Foreskin fibroblast (primary cell): ENCODE measurements at places on chromosomes 5 and 9.

DNA sequence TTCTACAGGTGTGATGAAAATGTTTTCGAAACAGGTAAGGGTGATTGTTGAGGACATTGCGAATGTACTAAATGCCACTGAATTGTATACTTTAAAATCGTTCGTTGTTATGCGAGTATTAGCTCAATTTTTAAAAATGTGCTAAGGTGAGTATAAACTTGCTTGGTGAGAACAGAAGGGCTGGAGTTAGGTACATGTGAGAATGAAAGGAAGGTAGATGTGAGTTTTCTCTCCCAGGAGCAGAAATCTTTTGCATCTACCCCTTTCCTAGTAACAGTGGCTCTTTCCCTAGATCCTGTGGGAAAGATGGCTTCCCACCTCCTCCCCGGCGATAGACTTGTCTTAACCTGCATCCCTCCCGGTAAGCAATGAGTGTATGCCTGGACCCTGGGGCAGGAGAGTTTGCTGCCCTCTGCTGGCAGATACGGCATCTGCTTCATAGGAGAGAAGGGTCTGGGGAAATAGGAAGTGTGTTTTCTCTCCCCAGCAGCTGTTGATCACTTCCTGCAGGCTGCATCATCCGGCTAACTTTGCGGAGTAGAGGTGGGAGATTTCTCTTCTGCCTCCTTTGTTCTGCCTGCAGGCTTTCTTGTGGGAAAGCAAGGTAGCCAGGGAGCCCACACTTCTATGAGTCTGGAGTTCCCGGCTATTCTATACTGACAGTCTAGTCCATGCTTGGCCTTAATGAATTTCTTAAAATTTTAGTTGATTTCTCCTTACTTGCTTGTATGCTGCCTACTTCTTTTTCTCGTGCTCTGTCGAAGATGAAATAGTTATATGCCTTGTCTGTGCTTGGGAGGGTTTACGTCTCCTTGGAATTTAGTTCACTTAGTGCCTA, 373.3 kb upstream of the SEMA6A start:
- DNase-seq: no peak

GRCh38 chr5:139597134-139597533, 36.0 kb downstream of the UBE2D2 start:
- DNase-seq: no peak

DNA sequence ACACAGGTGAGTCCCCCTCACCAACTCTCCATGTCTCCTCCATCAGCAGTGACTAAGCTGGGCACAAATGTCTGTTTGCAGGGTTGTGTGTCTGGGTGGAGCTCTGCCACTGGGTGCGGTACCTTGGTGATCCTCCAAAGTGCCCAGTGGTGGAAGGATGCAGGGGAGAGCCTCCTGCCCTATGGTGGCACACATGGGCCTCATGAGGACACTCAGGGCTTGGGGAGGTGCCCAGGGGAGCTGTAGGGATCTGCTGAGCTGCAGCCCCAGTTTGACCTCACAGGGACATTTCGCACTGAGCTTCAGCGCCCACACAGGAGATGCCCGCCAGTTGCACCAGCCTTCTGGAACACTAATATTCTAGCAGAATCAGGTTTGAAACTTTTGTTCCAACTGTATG, 29.5 kb downstream of the S1PR3 start:
- no peak for DNase-seq

GRCh38 chr5:56415356-56415765, 182.2 kb upstream of the ANKRD55 start:
- DNase-seq: peak; percentile 13

DNA sequence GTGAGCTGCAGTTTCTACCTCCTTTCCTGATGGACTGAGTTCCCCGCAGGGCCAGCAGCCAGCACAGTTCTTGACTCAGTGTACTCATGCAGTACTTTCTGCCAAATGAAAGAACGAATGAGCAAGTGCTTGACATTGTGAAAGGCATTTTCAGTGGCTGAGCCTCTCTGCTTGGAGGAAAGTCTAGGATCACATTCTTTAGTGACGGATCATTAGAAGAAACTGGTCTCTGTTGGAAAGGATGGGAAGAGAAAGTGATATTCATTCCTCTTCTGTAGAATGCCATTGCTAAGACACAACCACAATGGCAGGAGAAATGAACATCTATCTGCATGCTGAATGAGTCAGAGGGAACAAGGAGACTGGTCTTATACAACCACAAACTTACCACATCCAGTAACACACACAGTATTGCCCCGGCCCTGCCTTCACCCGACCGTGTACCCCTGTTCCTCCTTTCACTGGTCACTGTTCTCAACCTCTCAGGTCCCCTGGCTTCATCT, 206.9 kb downstream of the CRB2 start:
- peak; percentile 88 for DNase-seq

GRCh38 chr5:127919006-127919796, 164.4 kb upstream of the SLC12A2 start:
- no peak for DNase-seq

- DNase-seq: no peak
These were observed 231.2 kb upstream of the IRX1 start for GRCh38 chr5:3364433-3364832.

DNA sequence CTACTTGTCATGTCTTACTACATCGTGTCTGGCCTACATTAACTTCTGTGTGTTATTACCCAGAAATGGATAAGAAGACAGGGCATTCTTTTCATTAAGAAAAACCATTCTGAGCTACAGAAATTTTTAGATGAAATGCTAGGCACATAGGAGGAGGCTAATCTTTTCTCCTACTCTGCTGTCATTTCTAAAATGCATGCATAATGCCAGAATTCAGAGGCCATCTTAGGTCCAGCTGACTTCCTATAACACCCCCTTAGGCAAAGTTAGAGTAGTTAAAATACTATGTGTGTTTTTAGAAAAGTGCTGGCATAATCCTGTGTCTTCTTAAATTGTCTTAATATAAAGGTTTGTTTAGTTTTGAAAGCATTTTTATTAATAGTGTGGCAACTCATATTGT, 352.6 kb downstream of the CSNK1G3 start:
- DNase-seq: no peak

- DNase-seq: peak; percentile 3
These were observed 910 bp upstream of the GARNL3 start for GRCh38 chr9:127263664-127264063.

GRCh38 chr5:163478982-163479271, 18.5 kb downstream of the HMMR start:
- no peak for DNase-seq

GRCh38 chr9:98903961-98904411, 39.7 kb upstream of the COL15A1 start:
- no peak for DNase-seq

- no peak for DNase-seq
These were observed 428.1 kb downstream of the ARHGEF28 start for GRCh38 chr5:74054139-74054538.

DNA sequence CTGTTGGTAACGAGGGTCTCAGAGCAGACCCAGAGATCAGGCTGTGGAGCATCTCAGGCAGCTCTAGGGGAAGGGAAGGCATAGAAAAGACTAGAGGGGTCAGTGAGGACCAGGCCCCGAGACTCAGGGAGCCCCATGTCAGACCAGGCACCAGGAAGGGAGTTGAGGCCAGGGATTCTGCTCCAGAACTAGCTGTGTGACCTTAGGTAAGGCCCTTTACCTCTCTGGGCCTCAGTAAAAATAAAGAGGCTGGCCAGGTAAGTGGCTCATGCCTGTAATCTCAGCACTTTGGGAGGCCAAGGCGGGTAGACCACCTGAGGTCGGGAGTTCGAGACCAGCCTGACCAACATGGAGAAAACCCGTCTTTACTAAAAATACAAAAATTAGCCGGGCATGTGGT, 176.4 kb upstream of the IER5L start:
- no peak for DNase-seq

- DNase-seq: no peak
These were observed 123.6 kb upstream of the PTCH1 start for GRCh38 chr9:95640336-95640735.

DNA sequence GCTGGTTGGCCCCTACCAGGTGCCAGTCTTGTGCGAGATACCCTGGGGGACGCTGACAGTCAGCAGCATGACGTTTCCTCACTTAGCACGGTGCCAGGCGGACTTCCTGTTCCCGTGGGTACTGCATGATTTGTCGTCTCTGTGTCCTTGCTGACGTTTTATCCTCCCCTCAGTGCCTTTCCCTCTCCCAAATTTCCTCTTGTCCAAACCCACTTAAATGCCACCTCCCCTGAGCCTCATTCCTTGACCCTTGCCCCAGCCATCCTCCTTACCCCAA, 60.6 kb upstream of the SAP30L start:
- no peak for DNase-seq

DNA sequence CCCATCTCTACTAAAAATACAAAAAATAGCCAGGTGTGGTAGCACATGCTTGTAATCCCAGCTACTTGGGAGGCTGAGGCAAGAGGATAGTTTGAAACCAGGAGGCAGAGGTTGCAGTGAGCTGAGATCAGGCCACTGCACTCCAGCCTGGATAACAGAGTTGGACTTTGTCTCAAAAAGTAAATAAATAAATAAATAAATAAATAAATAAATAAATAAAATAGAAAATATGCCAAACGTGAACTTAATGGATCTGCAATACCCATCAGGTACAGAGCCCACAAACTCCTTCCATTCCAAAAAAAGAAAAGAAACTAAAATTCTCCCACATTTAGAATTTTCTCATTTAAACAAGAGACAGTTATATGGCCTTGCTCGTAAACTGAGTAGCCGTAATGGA, 702.7 kb downstream of the CDH18 start:
- DNase-seq: no peak

DNA sequence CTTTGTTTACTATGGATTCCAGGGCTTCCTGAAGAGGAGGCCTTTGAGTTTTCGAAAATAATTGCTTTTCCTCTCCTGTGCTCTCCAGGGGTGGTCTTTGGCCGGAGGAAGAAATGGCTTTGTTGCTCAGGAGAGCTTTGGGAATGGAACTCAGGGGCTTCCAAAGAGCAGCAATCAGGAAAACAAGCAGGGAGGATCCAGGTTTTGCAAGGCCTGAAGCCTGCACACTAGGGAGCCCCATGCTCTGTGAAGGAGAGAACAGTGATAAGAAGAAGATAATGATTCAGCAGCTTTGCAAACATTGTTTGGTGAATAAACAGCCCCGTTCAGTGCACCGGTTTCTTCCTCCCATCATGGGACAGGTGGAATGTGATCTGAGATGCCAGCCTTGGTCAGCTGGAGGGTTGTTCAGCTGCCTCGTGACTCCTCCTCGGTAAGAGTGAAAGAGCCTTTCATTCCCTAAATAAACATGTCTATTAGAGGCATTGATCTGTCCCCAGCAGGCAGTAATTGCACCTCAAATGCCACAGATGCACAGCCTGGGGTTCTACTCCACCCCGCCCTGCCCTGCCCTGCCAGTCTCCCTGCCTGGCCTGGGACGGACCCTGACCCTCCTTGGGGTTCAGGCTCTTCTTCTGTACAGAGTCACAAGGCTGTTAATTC, 11.5 kb upstream of the ALDH1B1 start:
- DNase-seq: no peak

- DNase-seq: no peak
These were observed 694.5 kb upstream of the RIOK2 start for GRCh38 chr5:97877588-97877987.

GRCh38 chr5:150525163-150525562, 17.2 kb downstream of the NDST1 start:
- no peak for DNase-seq

DNA sequence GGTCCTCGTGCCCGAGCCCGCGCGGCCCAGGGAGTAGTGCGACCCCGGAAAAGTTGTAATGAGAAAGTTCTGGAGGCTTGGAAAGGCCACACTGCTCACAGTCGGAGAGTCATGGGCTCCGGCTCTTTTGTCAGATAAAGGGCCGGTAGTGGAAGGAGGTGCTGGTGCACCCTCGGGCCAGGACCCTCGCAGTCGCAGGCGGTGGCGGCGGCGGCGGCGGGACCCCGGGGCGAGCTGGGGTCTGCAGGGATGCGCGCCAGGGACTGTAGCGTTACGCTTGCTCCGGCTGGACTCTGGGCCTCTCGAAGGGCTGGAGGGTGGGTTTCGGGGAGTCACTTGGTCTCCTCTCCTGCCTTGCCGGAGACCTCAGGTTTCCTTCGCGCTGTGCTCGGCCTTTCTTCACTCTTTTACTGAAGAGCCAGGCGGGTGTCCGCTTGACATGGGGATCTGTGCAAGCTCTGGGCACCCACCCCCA, 1.5 kb downstream of the RORB start:
- no peak for DNase-seq

DNA sequence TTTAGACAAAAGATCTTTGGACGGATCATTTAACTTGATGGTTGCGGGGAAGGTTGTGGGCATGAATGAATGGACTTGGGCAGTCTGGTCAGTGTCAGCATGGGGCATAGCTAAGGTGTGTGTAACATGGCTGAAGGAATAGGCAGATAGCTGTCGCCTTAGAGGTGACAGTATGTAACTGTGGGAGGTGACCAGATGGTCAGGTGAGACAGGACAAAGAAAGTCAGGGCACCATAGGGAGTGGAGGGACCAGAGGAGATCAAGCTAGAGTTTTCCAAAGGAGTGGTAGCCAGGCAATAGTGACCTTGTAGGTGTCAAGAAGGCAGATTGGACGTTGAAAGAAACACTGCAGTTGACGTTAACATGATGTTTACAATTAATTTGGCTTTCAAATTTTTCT, 43.1 kb downstream of the MARCHF6 start:
- no peak for DNase-seq

DNA sequence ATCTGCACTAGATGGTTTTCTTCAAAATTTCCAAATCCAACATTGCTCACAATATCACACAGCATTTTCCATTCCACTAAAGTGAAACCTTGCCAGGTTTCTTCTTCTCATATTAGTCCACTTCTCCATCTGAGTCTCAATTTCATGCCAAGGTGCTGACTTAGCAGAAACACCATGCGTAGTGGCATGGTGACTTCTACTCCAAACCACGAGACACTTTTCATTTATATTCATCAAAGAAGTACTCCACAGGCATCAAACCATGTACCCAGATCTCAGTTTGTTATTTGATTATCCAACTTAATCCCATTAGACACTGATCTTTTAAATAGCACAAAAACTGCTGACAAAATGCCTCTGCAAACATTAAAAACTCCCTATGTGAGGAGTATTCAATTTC, 233.4 kb upstream of the ITGA1 start:
- DNase-seq: no peak

DNA sequence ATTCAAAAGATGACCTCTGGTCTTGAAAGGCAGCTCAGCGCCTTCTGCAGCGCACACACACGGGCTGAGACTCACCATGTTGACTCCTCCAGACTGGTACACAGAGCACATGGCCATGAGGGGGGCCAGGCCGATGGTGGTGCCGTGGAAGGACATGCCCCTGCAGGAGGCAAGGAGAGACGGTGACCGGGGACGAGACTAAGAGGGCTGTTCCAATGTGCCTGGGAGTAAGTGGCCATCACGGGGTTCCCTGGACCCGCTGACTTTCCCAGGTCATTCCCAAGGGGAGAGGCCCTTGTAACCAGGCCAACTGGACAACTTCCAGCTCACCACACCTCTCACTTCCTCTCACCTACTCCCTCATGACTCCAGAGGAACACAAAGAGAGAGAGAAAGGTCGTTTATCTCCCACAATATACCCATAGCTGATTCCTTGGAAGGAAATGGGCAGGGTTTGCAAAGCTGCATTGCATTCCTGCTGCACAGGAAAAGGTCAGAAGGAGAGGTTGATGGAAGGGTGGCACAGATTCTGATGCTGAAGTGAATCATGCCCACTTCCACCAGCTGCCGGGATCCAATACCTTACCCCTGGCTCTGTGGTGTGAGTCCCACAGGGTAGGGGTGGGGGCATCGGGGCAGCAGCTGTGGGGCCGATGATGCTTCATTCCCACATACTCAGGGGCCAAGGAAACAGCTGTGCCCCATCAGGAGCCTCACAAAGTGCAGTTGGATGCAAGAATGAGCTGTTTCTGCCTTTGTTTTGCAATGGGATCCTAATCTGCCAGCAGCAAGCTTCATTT, 47.2 kb downstream of the NIPAL4 start:
- DNase-seq: peak; percentile 21
